ENCODE measurements at places on chromosomes 6 and 20.
A peak's percentile ranks its signal among the peaks of the same experiment; 100 is the strongest.

GRCh38 chr20:17833036-17833674, 133.4 kb downstream of the BANF2 start:
- DNase-seq, result no peak

DNA sequence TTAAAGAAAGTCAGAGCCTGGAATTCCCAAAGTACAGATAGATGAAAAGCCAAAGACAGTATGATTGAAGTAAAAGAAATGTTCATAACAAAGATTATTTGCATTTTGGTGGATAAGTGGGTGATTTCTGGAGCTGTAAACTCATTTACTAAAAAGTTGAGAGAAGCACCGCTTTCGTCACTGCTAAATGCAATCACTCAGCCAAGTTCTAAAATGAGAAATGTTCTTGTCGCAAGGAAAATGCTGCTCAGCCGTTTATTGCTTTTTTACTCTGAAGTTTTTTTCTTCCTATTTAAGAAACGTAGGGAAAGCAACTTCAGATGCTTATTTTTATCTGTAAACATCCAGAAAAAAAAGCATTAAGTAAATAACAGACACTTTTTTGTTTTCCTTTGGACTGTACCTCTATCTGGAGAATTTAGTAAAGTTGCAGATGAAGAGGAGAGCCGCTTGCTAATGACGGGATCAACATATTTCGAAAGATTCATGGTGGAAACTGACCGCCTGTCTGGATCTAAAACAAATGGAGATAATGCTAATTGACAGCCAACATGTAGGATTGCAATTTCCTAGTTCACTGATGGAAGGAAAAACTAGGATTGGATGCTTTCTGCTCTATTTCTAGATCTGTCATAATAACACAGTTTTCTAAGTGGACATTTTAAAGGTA, 93.8 kb upstream of the BCLAF1 start:
- DNase-seq, result no peak

DNA sequence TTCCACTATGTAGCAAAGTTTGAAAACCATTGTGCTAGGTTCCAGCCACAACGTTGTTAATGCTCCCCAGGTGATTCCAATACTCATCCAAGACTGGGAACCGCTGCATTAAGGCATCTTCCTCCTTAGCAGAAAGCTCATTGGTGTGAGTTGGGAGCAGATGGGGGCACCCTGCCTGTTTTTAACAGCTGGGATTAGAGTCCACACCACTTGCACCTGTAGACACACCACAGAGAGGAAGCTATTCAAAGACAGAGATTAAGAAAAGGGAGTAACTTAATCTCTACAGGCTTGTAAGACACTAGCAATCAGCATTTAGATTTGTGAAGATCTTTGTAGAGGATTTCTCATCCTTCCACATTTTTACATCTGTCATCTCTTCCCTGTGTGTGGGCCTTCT, 333.9 kb upstream of the SOX4 start:
- DNase-seq, result no peak

- DNase-seq, result no peak
These were observed 145.8 kb downstream of the PTPRT start for GRCh38 chr20:43043887-43044286.

DNA sequence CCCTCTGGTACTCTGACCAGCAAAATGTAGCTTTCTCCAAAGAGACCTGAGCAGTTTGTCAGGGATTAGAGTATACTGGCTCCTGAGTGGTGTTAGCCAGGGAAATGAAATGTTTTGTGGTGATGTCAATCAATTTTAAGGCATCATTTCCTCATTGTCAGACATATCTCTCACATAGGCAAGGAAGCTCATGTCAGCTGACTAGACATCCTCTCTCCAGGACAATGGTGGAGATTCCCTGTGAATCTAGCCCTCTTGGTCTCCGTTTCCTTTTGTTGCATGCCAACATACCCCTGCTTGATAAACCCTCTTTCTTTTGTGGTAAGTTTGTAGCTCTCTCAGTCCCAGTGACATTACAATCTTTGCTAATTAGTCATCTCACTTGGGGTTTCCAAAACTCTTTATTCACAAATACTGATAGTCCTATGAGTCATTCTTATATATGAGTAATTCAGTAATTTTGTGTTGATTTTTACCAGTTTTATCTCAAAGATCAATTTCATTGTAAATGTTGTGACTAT, 135.6 kb upstream of the PTPRK start:
- DNase-seq, result peak; percentile 1

DNA sequence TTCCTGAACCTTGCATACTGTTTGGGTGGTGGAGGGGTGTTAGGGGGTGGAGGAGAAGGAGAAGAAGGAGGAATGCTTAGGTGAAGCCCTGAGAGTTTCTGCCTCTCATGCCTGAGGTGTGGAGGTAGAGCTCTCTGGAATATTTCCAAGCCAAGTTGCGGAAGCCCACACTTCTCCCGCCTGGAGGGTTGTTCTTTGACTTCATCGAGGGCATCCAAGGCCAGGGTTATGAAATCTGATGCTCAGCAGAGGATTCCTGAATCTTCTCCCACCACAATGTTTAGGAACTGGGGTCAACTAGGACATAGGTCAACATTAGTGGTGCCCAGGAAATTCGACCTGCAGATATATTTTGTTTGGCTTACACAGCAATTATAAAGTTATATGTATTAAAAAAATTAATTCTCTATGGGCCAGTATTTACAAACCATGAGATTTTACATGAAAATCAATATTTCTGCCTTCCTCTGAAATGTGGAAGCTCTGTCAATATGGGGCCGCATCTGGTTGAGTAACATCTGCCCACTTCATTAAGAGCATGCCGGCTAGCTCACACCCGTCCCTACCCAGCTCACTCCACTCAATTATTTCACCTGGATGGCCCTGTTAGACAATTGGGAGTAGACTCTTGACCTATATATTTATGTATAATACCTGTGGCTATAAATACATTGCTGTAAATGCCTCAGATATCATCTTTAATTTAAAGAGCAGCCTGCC, 257.1 kb upstream of the ZFP64 start:
- no peak for DNase-seq

GRCh38 chr6:133644892-133645619, 243.9 kb upstream of the TCF21 start:
- DNase-seq, result no peak

GRCh38 chr6:25297039-25297441, 17.9 kb downstream of the CARMIL1 start:
- DNase-seq, result no peak

DNA sequence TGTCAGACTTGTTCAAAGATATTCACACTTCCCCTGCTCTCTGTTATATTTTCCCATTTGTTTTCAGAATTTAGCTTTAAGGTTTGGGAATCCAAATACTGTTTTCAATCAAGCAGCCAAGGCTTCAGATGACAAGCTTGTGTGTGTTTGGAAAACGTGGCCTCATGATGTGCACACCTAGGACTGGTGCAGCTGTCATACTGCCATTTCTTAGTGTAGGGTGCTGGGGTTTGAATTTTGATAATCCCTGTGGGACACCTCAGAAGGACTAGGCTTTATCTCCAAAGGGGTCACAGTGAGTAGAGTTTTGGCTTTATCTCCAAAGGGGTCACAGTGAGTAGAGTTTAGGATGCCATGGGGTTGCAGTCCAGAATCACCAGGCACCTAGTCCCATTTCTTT, 65.3 kb upstream of the JAG1 start:
- no peak for DNase-seq

DNA sequence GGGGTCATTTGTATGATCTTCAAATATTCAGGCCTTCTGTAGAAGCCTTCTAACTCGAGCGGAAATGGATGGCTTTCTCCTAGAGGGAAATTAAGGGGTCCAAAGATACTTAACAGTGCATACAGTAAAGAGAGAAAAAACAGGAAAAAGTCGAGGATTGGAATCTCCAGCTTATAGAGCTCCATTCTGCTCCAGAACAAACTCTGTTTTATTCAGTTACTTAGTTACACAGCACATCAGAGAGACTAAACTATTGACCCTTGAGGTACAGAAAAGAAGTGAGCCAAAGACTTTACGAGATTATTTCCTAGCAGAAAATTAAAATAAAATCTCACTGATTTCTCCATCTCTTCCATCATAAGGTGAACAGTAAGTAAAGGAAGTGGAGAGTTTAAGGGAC, 43.8 kb upstream of the DSE start:
- DNase-seq, result no peak

DNA sequence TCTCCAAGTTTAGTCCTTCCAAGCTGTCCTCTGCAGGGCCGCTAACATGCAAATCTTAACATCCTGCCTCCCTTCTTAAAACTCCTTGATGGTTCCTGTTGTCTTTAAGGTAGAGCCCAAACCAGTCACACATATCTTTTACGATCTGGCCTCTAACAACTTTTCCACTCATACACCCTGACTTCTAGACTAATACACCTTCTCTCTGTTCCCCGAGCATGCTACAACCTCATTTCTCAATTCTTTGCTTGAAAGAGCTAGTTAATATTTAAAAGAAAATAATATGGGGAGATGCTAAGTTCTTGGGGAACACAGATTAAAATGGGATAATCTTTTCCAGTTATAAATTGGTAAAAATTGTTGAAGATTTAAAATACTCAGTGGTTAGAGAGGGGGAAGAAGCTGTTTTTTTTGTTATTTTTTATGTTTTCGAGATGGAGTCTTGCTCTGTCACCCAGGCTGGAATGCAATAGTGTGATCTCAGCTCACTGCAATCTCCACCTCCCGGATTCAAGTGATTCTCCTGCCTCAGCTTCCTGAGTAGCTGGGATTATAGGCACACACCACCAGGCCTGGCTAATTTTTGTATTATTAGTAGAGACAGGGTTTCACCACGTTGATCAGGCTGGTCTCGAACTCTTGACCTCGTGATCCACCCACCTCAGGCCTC, 250.7 kb downstream of the MAFB start:
- no peak for DNase-seq

GRCh38 chr6:71446057-71446456, 157.4 kb downstream of the OGFRL1 start:
- no peak for DNase-seq

DNA sequence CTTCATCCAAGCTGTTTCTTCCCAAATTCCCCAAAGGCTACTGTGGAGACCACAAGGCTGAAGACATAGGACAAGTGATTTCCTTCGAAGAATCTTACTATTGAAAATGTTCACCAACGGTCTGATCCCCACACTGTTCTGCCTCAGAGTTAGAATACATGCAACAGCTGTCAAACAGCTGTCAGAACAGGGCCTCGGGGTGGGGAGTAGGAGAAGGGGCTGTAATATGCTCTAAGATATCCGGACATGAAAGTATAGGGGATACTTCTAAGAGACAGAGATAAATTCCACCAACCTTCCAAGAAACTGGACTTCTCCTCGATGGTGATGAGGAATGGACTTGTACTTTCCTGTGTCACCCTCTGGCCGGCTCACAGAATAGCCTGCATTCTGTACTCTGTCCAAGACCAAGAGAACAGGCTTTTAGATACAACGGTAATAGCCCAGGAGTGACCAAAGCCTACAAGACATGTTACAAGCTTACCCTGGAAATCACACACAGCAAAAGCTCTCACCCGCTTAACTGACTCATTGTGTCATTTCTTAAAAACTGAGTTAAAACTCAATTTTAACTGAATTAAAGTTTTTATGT, 69.2 kb upstream of the PTGIS start:
- no peak for DNase-seq

DNA sequence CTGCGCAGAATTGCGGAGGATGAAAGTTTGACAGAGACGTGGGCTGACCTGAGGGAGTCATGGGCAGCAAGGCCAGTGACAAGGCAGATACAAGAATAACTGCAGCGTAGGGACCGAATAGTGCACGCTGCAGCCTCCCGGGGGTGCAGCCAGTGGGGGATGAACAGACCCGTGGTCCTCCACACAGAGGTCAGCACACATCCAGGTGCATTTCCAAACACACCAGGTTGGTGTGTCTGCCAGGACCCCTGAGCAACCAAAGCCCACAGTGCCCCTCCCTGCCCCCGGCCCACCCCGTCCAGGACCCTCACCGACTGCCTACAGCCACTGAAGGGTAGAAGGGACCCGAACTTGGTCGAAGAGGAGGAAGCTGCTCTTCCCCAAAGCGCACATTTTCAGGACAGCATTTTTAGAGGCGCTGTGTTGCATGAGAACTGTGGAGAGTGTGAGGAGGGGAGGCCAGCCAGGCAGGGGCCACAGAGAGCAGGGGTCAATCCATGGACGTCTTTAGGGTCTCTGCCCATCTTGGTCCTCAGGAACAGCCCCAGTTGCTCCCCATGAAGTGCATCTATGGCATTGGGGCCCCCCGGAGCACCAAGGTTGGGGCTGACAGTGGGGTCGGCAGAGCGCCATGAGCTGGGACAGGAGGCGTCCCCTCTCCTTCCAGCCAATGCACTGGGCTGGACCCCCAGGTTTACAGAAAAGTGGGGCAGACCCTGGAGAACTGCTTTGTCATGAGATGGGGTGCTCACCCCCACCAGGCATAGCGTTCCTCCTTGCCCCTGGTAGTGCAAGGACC, 157.8 kb upstream of the AFDN start:
- no peak for DNase-seq

DNA sequence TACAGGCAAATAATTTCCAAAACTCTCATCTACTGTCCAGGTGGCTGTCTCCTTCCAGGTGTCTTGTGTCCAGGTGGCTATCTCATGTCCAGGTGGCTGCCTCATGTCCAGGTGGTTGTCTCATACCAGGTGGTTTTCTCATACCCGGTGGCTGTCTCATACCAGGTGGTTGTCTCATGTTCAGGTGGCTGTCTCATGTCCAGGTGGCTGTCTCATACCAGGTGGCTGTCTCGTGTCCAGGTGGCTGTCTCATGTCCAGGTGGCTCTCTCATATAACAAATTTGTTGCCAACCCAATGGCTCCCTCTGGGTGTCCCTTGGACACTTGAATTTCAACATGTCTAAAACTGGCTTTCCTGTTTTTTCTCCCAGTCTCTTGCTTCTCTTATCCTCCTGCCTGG, 14.3 kb upstream of the SLC22A3 start:
- DNase-seq, result no peak

GRCh38 chr20:51532577-51533191, 9.8 kb downstream of the NFATC2 start:
- no peak for DNase-seq

DNA sequence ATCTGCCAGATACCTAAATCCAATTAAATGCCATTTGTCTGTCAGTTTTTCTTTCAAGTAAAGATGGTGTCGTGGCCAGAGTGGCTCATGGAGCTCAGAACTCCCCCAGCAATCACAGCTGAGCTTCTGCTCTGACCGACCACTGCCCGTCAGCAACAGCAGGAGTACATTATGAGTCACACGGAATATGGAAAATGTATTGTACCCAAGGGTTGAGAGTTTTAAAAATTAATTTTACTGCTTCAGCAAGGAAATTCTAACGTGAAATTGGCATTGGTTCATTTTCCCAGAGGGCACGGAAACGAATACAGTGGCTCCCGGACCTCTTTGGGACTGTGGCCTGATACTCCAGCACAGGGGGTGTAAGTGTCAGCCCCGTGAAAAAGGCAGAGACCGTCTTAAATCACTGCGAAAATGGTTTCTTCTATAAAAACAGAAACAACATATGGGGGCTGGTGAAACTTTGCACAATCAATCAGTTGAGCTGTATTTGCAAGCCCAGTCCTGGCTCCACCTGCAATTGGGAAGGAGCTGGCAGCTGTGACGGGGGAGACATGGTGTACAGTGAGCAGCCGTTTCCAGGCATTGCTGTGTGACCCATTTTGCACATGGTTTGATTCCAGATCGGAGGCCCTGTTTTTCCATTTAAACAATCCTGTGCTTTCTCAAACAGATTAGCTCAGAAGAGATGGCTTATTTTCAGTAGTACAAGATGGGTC, 12.8 kb downstream of the NPEPL1 start:
- no peak for DNase-seq

GRCh38 chr20:23147964-23148730, 62.0 kb upstream of the CD93 start:
- no peak for DNase-seq

- DNase-seq, result no peak
These were observed 1.9 kb upstream of the PAQR8 start for GRCh38 chr6:52360028-52360427.

GRCh38 chr6:135944120-135944519, 92.6 kb downstream of the PDE7B start:
- DNase-seq, result no peak

GRCh38 chr20:46388201-46388836, 18.1 kb downstream of the ELMO2 start:
- no peak for DNase-seq

Measured in stimulated activated CD4-positive, alpha-beta T cell treated with anti-CD3 and anti-CD28 coated beads, Interleukin-1b, Interleukin-23, amount 100 ng/mL, for 4 hours (primary cell).